Kidney (tissue), 22 donors: ENCODE measurements at places on chromosomes 16 and 17.

GRCh38 chr17:5598457-5598856 lies 14.1 kb upstream of the NLRP1 start:
- no peak for DNase-seq

GRCh38 chr17:80477647-80478478 lies 1.5 kb upstream of the NPTX1 start:
- DNase-seq = peak; percentile 80

GRCh38 chr16:2086812-2087747 lies 39.3 kb downstream of the TSC2 start:
- DNase-seq = no peak

DNA sequence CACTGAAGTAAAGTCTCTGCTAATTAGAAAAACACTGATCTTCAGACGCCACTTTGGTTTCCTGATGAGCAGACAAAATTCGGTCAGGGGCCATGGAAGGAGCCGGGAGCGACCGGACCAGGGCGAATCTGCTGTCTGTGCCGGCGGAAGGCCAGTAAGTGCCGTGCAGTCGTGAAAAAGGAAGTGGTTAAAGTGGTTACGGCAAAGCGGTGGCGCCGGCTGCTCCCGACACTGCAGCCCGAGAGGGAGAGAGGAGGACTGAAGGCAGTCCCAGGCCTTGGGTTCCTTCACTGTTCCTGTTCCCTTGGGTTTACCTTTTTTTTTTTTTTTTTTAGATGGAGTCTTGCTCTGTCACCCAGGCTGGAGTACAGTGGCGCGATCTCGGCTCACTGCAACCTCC lies 17.3 kb upstream of the HEXD start:
- DNase-seq = no peak

- no peak for DNase-seq
These were observed 306.9 kb upstream of the CA10 start for GRCh38 chr17:52465407-52465806.
